ENCODE measurements at places on chromosomes 7 and 10.

- DNase-seq, result no peak
Observed at GRCh38 chr10:88687853-88688467, 18.1 kb upstream of the LIPK start.

DNA sequence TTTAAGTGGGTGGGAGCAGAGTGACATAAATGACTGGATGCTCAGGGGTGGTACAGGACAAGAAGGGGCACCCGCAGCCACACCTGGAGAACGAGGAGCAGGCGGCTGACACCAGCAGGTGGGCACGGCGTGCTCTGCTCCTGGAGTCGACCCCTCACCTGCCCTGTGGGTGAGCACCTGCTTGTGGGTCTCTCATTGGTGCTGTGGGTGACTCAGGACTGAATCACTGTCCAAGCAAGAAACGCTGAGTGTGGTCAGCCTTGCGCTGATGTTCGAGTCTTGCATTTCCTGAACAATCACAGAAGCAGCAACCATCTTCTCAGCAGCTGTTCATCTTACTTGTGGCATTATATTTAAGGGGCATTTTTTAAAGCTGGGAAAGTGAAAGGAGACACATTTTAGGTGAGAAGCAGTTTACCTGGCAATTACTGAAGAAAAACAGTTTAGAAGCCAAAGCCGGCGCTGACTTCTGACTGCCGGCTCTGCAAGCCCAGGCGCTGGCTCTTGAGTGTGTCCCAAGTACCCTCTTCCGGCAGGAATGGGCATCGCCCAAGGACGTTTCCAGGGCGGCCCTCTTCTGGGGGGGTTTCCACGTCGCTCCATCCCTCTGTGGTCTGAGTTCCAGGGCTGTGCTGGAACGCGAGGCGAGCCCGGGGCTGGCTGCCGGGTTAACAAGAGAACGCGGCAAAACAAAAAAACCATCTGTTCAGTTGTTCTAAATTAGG is 145.2 kb upstream of the PFKP start:
- DNase-seq, result no peak

- DNase-seq, result no peak
Observed at GRCh38 chr7:103048833-103049232, 25.8 kb downstream of the FBXL13 start.

GRCh38 chr7:7512861-7513597 is 22.6 kb downstream of the COL28A1 start:
- DNase-seq, result no peak

- no peak for DNase-seq
Observed at GRCh38 chr7:139669106-139670061, 108.4 kb downstream of the HIPK2 start.

GRCh38 chr7:132723506-132724081 is 147.3 kb upstream of the PLXNA4 start:
- no peak for DNase-seq

GRCh38 chr7:156820445-156821063 is 72.4 kb downstream of the LMBR1 start:
- no peak for DNase-seq

GRCh38 chr10:80487791-80488538 is 33.9 kb downstream of the TSPAN14 start:
- DNase-seq, result no peak

- no peak for DNase-seq
Observed at GRCh38 chr10:24518981-24519597, 204.6 kb downstream of the ARHGAP21 start.

DNA sequence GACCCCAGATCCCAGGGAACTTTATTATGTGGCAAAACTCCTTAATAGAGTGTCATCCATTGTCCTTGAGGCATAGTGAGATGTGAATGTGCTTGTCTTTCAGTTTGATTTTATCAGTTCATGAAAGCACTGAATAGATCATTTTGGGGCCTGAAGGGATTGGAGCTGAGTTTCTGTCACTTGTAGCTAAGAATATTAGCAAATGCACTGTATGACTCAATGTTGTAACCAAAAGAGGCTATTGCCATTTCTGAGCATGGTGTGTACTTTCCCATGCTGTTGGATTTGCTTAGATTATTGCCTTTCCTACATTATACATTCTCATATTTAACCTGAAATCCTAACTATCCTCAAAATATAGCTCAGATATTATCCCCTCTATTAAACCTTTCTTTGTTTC is 130.4 kb downstream of the PRKG1 start:
- DNase-seq, result no peak

- DNase-seq, result no peak
Observed at GRCh38 chr7:131723926-131724325, 167.5 kb upstream of the PODXL start.

DNA sequence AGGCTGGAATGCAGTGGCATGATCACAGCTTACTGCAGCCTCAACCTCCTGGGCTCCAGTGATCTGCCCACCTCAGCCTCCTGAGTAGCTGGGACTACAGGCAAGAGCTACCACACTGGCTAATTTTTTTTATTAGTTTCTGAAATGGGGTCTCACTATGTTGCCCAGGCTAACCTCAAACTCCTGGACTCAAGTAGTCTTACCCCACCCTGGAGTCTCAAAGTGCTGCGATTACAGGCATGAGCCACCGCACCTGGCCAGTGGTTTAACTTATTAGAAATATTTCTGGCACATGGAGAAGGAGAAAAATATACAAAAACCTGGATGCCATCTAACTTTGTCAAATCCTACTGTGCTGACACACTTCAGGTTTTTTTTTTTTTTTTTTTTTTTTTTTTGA is 15.2 kb downstream of the ZNF786 start:
- no peak for DNase-seq

All from cerebellar nuclear complex (tissue), 1 donor.